ENCODE measurements at places on chromosomes 5 and 9.

DNA sequence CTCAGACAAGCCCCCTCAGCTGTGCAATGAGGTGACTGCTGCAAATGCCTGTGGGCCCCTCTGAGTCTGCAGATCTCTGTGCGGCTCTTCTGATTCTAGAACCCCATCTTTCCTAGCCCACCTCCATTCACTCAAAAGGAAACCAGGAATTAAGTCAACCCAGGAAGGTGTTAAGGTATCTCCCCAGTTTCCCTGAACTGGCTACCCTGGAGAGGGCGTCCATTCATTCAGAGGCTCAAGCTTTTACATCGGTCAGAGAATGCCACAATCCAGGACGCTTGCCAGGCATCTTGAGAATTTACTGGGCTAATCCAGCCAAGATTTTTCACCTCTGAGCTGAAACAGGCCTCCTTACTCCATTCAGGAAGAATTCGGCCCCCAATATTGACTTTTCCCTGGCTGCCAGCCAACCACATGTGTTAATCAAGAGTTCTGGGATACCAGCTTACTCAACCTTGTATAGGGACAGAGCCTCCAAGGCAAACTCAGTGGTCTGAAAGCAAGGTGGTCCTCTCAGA lies 889 bp upstream of the ADAMTS12 start:
- DNase-seq = no peak

DNA sequence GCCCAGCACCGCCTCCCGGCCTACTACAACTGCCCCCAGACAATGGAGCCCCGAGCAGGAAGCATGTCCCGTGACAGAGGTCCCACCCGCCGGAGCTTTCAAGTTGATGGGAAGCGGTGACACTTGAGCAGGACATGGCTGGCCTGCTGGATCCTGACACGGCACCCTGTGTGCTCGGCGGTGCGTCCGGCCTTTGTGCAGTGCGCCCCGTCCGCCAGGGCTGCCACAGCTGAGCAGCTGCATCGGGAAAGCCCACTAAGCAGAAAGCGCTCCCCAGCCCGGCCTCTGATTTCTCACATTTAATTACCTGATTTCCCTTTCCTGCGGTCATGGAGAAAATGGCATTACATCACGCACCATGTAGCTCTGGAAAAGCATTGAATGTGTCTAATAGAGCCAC lies 611.9 kb downstream of the IRX1 start:
- DNase-seq = no peak

- no peak for DNase-seq
These were observed 70.6 kb upstream of the CCNG1 start for GRCh38 chr5:163366757-163367156.

- no peak for DNase-seq
These were observed 483.0 kb downstream of the KDM4C start for GRCh38 chr9:7240569-7241311.

GRCh38 chr5:113201715-113202114 lies 225.1 kb downstream of the DCP2 start:
- DNase-seq = no peak

DNA sequence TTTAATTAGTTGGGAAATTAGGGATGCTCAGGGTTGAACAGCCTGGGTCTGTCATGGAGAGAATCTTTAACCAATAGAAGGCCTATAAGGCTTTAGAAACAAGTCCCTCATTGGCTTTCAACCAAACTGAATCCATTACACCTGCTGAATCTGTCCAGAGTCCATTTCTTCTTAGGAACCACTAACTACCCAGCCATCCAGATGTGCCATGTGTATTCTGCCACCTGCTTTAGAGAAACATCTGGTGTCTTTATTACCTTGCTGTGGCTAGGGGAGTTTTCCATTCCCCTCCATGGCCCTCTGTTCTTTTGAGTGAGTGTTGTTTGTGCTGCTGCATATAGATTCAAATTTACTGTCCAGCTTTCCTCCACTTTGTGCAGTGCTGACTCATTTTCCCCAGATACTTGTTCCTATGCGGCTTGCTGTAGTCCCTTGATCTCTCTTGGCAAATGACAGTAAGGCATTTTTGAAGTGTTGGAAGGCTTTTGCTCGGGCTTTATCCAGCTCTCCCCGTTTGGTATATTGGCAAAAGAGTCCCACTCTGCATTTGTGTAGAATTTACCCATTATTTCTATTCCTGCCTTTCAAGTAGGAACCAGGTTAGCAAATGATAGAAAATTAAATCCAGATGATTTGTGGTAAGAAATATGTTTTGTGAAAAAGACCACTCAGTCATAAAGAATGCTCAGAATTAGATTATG lies 54.6 kb downstream of the NLN start:
- DNase-seq = no peak

DNA sequence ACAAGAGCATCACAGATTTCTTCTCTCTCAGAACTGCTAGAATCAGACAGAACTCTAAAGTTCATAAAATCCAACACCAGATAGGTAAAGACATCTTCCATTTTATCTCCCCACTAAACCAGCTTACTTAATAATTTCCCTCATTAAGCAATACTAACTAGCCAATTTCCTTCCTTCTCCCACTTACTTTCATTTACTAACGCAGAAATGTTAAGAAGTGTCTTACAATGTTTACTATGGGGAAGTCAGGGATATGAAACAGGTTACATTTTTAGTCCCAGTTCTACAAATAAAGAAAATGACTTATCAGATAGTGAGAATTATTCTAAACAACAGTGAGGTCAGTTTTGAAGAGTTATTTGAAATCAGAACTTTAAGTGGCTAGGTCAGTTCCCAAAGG lies 236.5 kb downstream of the FBXL17 start:
- no peak for DNase-seq

DNA sequence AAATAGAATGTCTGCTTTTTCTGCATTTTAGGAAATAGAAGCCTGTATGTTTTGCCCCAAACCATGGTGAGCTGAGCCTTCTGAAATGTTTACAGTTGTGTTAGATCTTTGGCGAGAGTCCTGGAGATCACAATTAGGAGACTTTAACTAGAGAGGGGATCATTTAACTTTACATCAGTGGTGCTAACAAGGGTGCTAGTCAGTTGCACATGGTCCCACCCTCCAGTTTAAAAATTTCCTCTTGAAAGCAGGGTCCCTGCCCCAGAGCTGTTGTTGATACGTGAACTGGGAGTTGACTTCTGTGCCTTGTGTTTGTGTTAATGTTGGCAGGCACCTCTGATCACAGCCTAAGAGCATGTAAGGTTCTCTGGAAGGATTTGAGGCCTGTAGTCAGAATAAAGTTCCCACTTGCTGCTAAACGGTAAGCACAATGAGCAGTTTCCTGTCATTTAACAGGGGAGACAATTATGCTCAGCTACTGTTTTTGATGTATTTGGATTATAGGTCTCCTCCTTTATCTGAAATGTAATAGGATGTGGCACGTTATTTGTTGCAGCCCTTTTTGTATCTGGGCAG lies 43.7 kb downstream of the RASGRF2 start:
- no peak for DNase-seq

- DNase-seq = no peak
These were observed 230.0 kb downstream of the AGTPBP1 start for GRCh38 chr9:85511746-85512145.

DNA sequence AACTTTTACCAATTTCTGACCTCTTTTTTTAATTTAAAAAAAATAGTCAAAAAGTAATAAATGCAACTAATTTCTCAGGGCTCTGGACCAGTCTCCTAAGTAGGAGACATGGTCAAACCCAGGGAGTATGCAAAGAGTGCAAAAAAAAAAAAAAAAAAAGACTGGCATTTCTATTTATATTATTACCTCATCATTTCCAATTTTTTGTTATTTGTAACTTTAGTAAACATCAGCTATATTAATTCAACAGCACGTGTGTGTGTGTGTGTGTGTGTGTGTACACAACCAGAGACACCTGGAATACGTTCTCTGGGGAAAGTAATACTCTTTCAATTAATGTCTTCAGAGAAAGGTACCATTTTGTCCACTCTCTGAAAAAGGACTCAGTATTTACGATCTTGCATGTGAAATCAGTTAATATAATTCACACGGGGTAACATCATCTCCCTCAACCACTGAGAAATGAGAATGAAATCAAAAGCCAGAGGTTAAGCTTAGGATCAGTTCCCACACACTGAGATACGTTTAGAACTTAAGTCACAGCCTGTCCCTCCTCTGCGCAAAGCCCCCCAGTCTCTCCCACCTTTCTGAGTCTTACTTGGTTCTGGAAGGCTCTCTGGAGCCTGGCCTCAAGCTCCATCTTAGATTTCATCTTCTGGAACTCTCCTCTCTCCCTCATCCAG lies 21.9 kb downstream of the ZNF608 start:
- DNase-seq = no peak

DNA sequence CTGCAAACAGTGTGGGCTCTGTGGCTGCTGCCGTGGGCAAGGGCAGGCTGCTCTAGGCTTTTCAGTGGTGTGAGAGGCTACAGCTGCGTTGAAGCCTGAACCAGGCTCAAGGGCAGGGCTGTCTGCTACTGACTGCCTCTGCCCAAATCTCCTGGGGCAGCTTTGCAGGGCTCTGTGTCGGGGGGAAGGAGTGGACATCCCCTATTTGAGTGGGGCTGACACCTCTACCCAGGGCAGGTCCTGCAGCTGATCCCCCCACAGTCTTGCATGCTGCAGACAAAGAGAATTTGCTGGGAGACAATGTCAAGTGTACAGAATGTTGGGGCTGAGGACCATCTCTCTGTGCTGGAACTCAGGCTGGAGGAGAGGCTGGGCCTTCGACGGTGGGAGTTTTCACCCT lies 240.2 kb downstream of the PBX3 start:
- no peak for DNase-seq
